ENCODE measurements at places on chromosomes 6 and 20. TPM values are rescaled to one million over a fixed set of nuclear protein-coding genes. Genes with fewer than 3 reads are reported as not detected.

GRCh38 chr6:37155394-37156312, 14.3 kb upstream of the PIM1 start:
- no peak overlapping the region for H3K27ac ChIP-seq
- H3K36me3 ChIP-seq = no peaks in the 10 kb centered on the region
- no peak for DNase-seq
- no peaks in the 10 kb centered on the region for H3K27me3 ChIP-seq
- H3K4me3 ChIP-seq = no peak overlapping the region

The CCN6 gene
- not detected for total RNA-seq

DNA sequence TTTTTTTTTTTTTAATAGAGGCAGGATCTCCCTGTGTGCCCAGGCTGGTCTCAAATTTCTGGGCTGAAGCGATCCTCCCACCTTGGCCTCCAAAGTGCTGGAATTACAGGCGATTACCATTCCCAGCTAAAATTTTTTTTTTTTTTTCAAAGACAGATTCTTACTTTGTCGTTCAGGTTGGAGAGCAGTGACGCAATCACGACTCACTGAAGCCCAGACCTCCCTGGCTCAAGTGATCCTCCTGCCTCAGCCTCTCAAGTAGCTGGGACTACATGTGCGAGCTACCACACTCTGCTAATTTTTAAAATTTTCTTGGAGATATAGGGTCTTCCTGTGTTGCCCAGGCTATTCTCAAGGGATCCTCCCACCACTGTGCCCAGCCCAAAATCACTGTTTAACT, 58.0 kb upstream of the MYO6 start:
- peak; percentile 50 for DNase-seq
- H3K36me3 ChIP-seq = peaks cover 90% of the 10 kb centered on the region
- H3K27ac ChIP-seq = no peak overlapping the region
- no peaks in the 10 kb centered on the region for H3K27me3 ChIP-seq
- no peaks in the 10 kb centered on the region for H3K4me1 ChIP-seq

GRCh38 chr6:25691894-25692293, 39.9 kb downstream of the SCGN start:
- H3K4me1 ChIP-seq = no peaks in the 10 kb centered on the region
- H3K27me3 ChIP-seq = no peaks in the 10 kb centered on the region
- H3K27ac ChIP-seq = no peak overlapping the region
- no peak for DNase-seq
- no peak overlapping the region for H3K4me3 ChIP-seq

DNA sequence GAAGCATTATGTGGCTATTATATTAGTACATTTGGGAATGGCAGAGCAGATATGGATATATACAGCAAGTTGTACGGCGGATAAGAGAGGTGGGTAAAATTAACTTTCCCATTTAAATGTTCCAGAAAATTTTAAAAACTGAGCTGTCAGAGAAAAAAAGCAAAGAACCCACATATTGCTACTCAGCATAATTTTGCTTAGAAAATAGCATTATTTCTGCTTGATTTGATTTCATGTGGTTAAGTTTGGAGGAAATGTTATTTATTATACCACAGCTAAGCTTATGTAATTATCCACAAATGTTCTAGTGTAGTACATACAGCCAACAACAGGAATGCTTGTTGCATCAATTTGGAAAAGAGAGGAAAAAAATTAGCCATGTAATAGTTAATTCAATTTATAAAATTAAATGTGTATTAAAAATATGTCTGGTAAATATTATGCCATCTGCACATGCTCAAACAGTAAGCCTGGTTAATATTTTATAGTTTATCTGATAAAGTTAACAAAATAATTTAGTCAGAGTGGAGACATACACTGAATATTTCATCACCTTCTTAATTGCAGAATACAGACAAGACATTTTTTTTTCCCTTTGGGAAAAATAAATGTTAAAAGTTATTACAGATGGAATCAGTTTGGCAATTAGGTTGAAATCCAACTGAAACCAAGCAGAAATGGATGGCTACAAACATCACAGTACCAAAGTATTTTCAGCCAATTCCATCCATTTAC, 172.1 kb upstream of the ID4 start:
- no peak overlapping the region for H3K27ac ChIP-seq
- no peak overlapping the region for H3K4me3 ChIP-seq
- no peaks in the 10 kb centered on the region for H3K4me1 ChIP-seq
- H3K36me3 ChIP-seq = no peaks in the 10 kb centered on the region
- DNase-seq = no peak
- H3K27me3 ChIP-seq = peaks cover 28% of the 10 kb centered on the region
